ENCODE measurements at places on chromosomes 12 and 14.

GRCh38 chr14:53306911-53307310 is 153.8 kb upstream of the DDHD1 start:
- DNase-seq, result no peak

DNA sequence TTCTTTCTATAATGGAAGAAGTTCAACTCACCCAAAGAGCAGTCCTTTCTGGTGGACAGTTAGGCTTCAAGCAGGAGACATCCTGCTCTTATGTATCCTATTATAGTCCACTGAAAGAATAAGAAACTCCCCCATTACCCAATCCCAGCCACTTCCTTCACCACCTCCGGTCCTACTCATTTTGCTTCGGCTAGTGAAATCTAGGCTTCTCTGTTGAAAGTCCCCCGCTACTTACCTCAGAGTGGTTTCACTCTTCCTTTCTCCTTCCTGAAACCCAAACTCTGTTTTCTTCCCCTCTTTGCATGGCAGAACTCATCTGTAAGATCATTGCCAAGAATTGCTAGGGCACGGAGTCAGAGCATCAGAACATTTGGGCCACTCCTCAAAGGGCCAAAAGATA is at the start of gene GPR84:
TSS of gene GPR84 (minus strand) at position 74 of the 400 bp plus-strand sequence. CDS start 635 bp downstream, outside the sequence.
- DNase-seq, result no peak

DNA sequence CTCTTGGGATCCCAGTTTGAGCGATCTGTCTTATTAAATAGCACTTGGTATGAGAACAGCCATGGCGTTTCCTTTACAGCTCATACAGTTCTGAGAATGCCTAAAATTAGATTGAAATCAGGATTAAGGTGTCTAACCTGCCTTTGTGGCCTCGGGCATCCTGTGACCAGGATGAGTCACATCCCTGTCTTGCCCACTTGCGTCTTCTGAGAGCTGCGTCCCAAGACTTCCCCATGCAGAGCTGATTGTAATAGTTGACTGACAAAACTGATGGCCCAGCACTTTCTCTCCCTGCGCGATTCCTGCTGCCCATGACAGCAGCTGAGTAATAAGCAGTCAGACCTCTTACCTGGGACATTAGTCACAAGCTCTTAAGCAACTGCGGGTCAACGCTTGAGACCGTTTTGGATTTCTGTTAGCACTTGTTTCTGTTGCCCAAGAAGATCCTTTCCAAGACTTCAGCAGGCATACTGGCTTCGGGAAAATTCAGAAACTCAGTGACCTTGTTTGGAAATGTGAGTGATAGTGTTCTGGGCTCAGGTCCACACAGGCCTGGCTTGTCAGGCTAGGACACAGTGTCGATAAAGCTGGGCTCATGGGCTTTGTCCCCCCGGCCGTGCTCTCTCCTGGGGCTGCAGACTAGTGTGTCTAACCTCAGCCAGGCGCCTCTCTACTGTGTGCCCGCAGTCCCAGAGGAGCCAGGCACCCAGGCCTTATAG is 169.9 kb upstream of the HIF1A start:
- peak; percentile 72 for DNase-seq

DNA sequence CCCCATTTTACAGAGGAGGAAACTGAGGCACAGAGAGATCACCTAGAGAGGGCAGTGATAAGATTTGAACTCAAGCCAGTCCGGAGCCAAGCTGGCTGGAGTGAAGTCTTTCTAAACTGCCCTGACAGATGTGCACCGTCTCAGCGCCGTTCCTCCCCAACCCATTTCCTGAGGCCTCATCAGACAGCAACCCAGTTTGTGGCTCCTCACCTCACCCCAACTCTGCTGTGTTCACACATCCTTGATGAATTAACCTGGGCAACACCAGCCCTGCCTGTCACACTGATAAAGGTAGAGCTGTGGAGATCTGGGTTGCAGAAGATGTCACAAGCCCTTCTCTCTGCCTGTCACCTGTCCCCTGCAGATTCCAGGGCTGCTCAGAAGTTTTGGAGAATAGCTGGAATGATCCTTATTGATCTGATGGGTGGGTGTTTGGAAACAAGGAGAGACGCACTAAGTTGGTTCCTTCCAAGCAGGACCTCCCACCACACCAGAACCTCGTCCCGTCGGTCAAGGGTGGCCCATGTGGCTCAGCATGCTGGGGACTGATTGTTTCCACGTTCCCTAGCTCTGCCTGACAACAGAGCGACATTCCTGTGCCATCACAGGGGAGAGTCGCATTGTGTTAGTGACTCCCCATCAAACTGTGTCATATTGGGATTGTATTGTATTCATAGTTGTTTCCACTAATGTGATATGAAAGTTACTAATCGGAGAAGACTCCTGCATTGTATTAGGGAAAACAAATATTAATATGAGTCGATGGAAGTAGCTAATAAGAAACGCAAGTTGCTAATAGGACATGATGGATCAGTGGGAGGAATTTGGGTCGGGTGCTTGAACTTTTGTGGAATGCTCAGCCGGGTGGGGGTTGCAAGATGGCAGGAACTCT is 200.6 kb downstream of the PHETA1 start:
- no peak for DNase-seq

- DNase-seq, result no peak
Measured at GRCh38 chr12:89782807-89783206, 74.2 kb upstream of the ATP2B1 start.

GRCh38 chr14:72611506-72611905 is 282.4 kb downstream of the DPF3 start:
- no peak for DNase-seq

DNA sequence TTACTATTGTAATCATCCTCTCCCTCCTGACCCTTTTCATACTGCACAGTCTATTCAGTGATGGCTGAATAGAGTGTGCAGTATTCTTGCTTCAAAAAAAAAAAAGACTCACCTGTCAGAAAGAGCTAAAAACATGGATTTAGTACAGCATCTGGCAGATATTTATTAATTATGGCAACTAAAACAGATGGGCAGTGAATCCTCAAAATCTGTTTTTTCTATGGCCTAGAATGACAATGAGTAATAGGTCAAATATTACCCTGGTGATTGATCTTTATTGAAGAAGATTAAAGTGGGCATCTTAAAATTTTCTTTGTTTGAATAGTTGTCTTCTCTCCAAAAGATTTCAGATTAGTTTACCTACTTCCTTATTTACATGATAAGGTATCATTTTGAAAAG is 543.6 kb downstream of the FOXG1 start:
- DNase-seq, result no peak

- DNase-seq, result no peak
Measured at GRCh38 chr12:116150452-116150851, 127.0 kb downstream of the MED13L start.

DNA sequence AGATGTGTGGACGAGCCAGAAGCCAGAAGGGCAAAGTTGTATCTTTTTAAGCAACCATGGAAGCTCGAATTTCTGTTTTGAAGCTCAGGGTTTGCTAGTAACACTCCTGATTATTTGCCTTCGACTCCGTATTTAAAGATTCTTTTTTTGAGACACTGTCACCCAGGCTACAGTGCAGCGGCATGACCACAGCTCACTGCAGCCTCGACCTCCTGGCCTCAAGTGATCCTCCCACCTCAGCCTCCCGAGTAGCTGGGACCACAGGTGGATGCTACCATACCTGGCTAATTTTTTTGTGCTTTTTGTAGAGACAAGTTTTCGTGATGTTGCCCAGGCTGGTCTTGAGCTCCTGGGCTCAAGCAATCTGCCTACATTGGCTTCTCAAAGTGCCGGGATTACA is 18.7 kb upstream of the OASL start:
- DNase-seq, result no peak

- no peak for DNase-seq
Measured at GRCh38 chr12:80700327-80700726, 7.1 kb upstream of the MYF6 start.

DNA sequence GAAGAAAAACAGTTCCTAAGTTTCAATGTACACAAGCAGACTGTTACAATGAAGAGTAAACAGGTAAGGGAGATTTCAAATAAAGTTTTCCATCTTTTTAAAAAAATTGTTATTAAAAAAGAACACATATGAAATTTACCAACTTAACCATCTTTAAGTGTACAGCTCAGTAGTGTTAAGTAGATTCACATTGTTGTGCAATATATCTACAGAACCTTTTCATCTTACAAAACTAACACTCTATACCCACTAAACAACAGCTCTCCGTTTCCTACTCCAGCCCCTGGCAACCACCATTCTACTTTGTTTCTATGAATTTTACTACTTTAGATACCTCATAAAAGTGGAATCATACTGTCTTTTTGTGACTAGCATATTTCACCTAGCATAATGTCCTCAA is 139.5 kb downstream of the SLC25A21 start:
- DNase-seq, result no peak

DNA sequence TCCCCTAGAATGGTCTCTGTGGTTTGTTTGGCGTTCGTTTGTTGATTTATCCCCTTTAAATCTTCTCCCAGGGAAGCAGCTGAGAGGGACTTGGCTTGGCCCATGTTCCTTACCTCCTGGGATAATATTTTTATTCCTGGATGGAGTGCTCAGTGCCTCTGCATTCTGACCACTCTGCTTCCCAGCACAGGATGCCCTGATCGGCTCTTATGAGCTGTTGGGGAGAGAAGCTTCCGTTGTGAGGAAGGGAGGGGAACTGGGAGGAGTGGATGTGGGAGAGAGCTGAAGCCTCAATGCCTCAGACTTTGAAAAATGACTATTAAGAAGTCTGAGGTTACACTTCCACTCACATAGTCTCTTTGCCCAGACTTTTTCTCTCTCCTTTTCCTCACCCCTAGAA is 114.8 kb downstream of the SMOC1 start:
- DNase-seq, result no peak

DNA sequence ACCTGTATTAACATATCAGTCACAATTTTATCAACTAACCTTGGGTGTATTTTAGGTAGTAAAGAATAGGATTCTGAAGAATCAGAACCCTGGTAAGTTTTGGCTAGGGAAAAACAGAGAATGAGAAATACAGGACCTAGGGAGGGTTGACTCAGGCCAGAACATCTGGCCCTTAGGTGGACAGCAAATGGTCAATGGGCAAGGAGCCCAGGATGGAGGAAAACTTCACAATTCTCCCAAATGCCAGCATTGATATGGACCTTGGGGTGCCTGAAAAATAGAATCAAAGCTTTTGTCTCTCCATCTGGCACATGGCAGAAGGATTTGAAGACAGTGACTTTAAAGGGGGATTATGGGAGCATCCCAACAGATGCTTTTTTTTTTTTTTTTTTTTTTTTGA is 32.7 kb upstream of the PRPF39 start:
- DNase-seq, result no peak

GRCh38 chr14:77543637-77544334 is 45.2 kb upstream of the ISM2 start:
- no peak for DNase-seq

DNA sequence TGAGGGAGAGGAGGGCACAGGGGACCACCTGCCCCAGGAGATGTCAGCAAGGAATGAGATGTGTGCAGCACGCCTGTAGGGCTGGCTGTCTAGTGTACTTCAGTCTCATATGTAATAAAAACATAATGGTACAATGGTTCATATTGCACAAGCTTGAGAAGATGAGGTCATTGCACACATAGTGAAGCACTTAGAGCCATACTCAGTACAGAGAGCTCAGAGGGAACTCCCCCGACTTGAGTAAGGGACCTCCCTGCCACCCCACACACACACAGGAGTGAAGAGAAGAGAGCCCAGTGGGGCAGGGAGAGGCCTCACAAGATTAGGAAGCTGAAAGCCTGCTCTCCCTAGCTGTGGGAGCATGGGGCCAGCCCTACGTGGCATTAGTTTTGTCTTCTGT is 61.5 kb downstream of the SLC6A12 start:
- no peak for DNase-seq

GRCh38 chr14:93343797-93344196 is 3.2 kb upstream of the COX8C start:
- DNase-seq, result no peak

DNA sequence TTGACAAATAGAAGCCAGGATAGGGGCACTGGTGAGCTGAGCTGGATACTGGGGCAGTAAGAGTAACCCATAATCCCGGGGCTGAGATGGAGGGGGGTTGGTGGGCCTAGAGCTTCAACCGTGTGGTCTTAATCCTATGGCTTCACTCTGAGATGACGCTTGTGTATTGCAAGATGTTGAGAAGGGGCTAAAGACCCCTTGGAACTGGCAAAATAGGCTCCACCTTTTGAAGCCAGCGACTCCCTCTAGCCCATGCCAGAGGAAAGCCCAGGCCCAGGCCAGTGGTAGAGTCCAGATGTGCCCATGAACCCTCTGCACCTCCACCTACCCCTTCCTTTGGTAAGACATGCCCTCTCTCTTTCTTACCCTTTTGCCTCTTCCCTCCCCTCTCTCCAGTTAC is 4.6 kb downstream of the HOXC12 start:
- DNase-seq, result no peak

DNA sequence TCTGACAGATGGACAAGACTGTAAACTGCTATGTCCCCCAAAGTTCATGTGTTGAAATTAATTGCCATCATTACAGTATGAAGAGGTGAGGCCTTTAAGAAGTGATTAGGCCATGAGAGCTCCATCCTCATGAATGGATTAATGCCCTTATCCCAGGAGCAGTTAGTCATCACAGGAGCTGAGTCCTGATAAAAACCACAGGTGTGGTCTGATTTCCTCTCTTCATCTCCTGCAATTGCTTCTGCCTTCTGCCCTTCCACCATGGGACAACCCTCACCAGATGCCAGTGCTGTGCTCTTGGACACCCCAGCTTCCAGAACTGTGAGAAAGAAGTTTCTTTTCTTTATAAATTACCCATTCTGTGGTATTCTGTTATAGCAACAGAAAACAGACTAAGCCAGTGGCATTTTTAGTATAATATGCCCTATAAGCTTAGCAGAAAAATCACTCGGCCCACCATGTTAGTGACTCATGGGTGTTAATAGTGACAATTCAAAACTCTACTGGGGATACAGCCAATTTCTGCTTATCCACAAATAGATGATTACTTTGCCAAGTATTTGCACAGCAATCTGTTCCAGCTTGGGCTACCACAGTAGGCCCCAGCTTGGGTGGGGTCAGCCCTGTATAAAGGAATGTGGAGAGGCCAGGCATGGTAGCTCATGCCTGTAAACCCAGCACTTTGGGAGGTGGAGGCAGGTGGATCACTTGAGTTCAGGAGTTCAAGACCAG is 129.0 kb upstream of the BCL2L14 start:
- DNase-seq, result no peak

DNA sequence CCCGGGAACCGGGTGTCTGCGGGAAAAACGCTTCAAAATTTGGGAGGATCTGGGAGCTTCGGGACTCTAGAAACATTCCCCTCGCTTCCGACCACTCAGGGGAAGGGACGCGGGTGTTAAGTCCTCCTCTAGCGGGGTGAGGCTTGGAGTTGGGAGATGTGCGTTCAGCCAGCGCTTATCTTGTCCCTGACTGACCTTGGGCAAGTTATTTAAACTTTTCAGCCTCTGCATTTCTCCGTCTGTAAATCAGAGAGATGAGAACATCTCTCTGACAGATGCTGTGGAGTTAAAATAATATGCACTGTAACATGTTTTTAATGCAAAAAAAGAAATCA is 76.9 kb upstream of the ANO4 start:
- no peak for DNase-seq

- no peak for DNase-seq
Measured at GRCh38 chr12:90229407-90230170, 521.0 kb upstream of the ATP2B1 start.
